ENCODE measurements at places on chromosomes 12 and 14.

GRCh38 chr12:2454601-2455177 is 340.1 kb upstream of the FKBP4 start:
- no peak for DNase-seq

- DNase-seq, result no peak
Observed at GRCh38 chr14:98633380-98633779, 638.6 kb downstream of the BCL11B start.

- peak; percentile 94 for DNase-seq
Observed at GRCh38 chr14:32702562-32702961, 236.1 kb upstream of the NPAS3 start.

DNA sequence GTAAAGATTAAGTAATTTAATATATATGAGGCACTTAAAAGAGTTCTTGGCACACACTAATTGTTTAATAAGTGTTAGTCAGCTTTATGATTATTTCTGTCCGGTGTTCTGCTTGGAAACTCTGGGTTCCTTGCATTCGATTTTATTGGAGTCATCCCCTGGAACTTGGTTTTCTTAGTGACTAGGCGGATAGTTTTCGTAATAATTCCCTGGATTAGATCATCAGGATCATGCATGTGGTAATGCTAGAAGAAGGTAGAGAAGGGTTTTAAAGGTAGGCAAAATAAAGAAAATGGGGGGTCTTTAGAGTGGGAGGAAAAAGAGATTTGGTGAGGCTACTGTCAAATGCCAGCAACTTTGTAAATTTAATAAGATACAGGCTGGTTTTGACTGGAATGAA is 88.4 kb downstream of the MYF5 start:
- no peak for DNase-seq

DNA sequence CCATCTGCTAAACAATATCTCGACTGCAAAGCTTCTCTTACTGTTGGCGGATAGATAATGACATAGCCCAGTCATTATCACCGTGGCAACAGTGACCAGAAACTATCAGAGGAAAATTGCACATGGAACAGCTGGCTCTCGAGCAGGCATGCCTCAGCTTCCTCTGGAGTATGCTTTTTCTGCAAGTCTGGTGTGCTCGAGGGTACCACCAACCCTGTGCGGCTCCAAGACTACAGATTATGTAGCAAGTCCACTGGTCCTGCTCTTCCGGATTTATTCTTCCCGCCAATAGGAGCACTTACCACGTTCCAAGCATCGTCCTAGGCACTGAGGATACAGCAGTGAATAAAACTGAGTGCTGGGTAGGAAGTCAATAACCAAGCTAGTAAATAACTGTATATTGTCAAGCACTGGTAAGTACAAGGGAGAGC is 1.4 kb upstream of the GLRX5 start:
- DNase-seq, result peak; percentile 42

DNA sequence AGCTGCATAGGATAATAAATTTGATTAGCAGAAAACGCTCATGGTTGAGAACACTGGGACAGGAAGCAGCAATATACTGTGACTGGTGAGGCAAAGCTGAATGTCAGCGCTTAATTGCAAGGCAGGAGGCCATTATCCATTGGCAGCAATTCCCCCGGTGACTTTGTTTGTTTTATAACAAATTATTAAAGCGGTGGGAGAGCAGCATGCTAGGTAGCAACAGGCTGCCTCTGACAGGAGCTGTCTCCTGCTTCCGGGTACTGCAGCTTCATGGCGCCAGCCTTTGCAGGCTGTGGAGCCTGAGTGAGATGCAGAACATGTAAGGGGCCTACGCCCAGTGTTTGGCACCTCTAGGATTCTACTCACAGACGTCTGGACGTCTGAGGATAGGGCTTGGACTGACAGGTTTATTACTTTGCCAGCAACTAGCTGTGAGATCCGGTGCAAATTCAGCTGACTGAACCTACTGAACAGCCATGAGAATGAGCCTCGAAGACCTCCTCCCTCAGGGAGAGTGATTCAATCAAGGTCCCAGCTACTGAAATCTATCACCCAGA is 82.1 kb upstream of the SSTR1 start:
- peak; percentile 60 for DNase-seq

GRCh38 chr12:110865521-110865920 is 18.7 kb downstream of the CCDC63 start:
- DNase-seq, result no peak

- no peak for DNase-seq
Observed at GRCh38 chr12:20196767-20197166, 171.6 kb upstream of the PDE3A start.

- DNase-seq, result no peak
Observed at GRCh38 chr12:77800501-77800900, 30.2 kb upstream of the NAV3 start.

DNA sequence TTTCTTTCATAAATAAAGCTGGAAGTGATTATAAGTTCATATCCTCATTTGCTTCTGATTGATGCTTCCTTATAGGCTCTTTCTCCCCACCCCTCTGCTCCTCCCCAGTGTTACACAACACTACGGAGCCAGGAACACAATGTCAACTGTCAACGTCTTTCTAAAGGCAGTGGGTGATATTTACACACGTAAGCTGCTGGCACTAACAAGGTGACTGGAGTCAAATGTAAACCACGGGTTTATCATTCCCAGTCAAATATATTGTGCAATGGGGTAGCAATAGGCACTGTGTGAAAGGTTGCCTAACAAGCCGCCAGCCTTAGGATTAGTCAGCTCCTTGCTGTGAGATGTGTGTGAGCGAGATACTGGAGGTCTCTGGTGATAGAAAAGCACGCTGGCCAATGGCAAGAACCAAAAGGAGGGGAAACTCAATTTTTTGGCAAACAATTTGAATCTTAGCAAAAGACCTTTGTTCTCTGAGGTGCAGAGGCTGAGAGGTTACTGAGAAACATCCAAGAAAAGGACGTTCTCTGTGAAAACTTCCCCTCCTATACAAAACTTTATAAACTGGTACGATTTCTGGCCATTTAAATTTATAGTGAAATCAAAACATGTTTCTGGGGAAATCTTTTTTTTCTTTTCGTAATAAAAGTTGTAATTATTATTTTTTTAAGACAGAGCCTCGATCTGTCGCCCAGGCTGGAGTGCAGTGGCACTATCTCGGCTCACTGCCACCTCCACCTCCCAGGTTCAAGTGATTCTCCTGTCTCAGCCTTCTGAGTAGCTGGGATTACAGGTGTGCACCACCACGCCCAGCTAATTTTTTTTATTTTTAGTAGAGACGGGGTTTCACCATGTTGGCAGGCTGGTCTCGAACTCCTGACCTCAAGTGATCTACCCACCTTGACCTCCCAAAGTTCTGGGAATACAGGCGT is 22.3 kb upstream of the HECTD1 start:
- peak; percentile 95 for DNase-seq

DNA sequence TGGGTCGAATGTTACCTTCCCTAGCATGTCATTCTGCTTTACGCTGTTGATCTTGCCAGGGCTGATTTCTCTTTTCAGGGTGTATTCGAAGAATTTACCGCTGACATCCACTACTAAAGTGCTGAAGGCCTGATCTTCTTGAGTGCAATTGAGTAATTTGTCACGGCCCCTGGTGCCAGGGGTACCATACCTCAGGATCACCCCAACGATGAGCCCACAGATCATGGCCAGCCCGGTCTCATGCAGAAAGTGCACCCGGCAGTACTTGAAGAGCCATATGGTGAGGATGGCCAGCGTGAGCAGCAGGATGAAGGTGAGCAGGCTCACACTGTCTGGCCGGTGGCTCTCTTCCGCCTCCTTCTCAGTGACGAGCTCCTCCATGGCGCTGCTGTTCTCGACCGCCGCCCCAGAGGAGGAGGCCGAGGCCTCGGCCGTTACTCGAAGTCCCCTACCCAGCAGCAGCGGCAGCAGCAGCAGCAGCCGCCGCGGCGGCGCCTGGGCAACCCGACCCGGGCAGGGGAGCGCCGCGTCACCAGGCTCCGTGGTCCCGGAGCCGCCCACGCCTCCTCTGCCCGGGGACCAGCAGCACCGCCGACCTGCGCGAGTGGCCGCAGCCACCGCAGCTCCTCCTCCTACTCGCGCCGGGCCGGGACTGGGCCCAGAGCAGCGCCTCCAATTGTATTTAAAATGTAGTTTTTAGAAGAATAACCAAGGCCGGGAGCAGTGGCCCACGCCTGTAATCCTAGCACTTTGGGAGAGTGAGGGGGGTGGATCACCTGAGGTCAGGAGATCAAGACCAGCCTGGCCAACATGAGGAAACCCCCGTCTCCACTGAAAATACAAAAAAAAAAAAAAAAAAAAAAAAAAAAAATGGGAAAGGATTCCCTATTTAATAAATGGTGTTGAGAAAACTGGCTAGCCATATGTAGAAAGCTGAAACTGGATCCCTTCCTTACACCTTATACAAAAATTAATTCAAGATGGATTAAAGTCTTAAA is 58.5 kb upstream of the TMPO start:
- DNase-seq, result peak; percentile 71

DNA sequence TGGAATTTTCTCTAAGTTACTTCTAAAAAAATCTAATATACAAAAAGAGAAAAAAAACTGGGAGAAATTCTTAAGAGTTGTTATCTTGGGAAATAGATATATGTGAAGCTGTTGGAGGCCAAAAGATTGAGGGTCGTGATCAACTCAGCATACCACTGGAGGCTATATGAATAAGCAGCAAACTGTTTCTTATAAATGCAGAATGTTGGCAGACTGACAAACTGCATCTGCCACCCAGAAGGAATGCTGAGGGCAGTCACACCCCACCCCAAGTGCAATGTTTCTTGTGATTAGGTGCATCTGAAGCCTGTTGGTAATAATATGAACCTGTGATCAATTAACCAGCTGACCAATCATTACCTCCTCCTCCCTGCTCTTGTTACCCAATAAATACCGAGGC is 818.6 kb upstream of the MGAT4C start:
- peak; percentile 10 for DNase-seq

- DNase-seq, result no peak
Observed at GRCh38 chr12:22310709-22311108, 23.8 kb downstream of the ST8SIA1 start.

DNA sequence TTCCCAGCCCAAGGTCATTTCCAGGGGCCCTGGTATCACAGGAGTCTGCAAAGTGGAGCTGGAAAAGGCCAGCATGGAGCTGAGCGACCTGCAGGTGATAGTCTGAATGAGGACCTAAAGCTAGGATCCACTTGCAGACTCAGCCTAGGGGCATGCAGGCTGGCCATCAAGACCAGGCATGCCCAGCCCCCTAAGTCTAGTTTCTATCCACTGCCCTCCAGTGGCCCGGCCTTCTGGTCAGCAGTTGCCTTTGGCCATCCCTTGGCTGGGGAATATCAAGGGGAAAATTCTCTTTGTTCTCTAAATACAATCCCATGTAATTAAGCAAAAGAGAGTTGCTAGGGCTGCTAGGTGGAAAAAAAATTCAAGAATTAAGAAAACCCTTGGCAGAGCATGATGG is 96.3 kb upstream of the LHX5 start:
- DNase-seq, result no peak

DNA sequence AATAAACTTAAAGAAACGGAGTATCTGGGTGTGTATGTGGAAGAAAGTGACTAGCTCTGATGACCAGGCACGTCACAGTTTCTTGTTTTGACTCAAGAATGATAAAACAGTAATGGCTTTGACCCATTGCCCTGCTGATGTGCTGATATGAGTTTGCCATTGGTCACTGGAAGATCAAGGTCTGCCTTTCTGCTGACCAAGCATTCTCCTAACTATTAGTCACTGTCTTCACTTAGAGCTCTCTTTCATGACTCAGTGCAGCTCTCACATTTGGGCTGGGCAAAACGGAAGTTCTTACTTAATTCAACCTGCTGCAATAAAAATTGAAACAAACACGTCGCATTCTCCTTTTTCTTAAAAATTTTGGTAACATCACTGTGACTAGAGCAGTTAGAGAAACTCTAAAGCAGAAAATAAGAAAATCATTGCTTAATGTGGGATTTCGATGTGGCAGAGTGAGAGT is 366.7 kb downstream of the BTG1 start:
- peak; percentile 98 for DNase-seq

GRCh38 chr14:43166163-43166562 is 1340.9 kb downstream of the FSCB start:
- DNase-seq, result no peak

GRCh38 chr12:131901431-131902331 is 7.3 kb downstream of the ULK1 start:
- DNase-seq, result no peak

GRCh38 chr12:120800665-120801064 is 75.0 kb downstream of the ACADS start:
- DNase-seq, result peak; percentile 72

DNA sequence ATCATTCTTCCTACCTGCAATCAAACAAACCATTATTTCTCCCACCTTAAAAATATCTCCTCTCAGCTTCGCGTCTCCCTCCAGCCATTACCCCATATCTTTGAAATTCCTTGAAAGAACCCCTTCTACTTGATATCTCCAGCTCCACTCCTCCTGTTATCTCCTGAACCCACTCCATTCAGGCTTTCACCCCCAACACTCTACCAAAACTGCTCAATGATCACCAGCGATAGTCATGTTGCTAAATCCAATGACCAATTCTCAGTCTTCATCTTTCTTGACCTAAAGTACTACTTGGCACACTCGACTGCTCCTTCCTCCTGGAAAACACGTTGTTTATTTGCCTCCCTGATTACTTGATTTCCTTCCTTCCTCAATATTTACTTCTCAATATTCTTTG is 70.1 kb downstream of the DUSP16 start:
- no peak for DNase-seq

- DNase-seq, result peak; percentile 34
Observed at GRCh38 chr12:105590571-105590970, 260.1 kb downstream of the C12orf75 start.

GRCh38 chr14:99187858-99188257 is 84.1 kb downstream of the BCL11B start:
- no peak for DNase-seq

GRCh38 chr12:30997685-30998440 is 71.3 kb downstream of the TSPAN11 start:
- DNase-seq, result no peak

DNA sequence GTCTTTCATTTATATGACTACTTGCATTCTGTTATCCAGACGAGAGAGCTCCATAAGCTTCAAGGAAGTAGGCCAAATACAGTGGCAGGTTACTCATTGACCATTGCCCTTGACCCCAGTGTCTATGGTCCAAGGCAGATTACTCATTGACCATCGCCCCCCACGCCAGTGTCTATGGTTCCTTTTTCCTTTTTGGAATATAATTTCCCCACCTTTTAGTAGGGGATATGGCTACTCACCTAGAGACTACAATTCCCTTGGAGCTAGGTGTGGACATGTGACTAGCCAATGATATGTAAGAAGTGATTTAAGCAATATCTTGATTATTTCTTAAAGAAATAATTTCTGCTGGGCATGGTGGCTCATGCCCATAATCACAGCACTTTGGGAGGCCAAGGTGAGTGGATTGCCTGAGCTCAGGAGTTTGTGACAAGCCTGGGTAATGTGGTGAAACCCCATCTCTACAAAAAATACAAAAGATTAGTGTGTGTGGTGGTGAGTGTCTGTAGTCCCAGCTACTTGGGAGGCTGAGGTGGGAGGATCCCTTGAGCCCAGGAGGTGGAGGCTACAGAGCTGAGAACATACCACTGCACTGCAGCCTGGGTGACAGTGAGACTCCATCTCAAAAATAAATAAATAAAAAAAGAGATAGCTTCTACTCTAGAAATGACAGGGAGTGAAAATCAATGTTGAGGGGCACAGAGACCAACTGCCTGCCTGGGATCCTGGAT is 32.6 kb downstream of the SIX4 start:
- DNase-seq, result peak; percentile 5

Measured in kidney tubule cell (primary cell).